Vagina (tissue), 2 donors: ENCODE measurements at places on chromosomes 3 and 15. TPM values are rescaled to one million over a fixed set of nuclear protein-coding genes. Genes with fewer than 3 reads are reported as not detected.

CD200R1 gene
- 0.49 TPM for total RNA-seq

GSK3B gene
- total RNA-seq: 20.6 TPM

CHST13 gene
- 4.2 TPM for total RNA-seq

GOLGA6L4 gene
- 5.9 TPM for total RNA-seq

ZSCAN2 gene
- 7.9 TPM for total RNA-seq

CILP gene
- total RNA-seq: 129 TPM
